Stimulated activated CD4-positive, alpha-beta T cell treated with anti-CD3 and anti-CD28 coated beads, Interleukin-4, amount 100 ng/mL, for 1 hour (primary cell): ENCODE measurements at places on chromosomes 2 and 18.

DNA sequence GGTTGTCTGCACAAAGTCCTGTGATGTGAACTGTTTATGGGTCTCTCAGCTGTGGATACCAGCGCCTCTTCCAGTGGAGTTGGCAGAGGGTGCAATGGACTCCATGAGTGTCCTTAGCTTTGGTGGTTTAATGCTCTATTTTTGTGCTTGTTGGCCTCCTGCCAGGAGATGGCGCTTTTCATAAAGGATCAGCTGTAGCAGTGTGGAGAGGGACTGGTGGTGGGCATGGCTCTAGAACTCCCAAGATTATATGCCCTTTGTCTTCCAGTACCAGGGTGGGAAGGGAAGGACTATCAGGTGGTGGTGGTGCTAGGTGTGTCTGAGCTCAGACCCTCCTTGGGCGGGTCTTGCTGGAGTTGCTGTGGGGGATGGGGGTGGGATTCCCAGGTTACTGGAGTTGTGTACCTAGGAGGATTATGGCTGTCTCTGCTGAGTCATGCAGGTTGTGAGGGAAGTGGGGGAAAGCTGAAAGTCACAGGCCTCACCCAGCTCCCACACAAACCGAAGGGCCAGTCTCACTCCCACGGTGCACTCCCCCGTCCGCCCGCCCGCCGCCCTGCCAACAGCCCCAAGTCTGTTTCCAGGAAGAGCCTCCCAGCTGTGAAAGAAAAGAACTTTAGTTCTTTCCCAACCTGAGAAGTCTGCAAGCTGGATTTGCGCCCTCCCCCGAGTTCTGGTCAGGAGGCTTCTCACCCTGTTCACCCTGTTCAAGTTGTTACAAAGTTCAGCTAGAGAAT lies 108.1 kb downstream of the MARCO start:
- DNase-seq: no peak

DNA sequence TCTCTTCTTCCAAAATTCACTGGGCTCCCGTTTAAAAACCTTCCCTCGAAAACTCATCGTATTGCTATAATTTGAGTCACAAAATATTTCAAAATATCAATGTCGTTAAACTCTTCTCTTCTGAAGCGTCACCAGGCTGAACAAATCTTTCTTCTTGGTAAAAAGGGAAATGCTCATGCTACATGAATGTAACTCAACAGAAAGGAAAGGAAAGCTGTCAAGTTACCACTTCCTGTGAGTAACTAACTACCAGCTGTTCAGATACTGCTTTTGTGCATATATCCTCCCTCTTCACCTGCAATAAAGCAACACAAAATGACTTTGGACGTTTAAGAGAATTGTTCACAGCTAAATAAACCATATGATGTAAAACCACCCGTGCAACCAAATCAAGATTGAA lies 95.4 kb downstream of the DOCK10 start:
- DNase-seq: no peak

DNA sequence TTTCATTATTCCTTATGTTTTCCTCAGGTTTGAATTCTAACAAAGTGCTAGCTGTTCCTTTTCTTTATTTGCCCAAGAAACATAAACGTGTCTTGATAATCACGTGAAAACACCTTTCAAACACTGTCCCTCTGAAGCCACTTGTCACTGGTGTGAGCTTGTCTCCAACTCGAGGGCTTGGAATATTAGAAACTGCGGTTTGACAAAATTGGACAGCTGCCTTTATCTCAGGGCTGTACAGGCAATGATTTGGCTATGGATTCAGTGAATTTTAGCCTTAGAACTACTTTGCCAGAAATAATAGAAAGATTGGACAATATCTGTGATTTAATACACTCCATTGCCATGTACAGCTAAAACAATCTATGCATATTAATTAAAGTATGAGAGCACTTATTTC lies 763.0 kb upstream of the ACVR2A start:
- no peak for DNase-seq

- DNase-seq: no peak
Measured at GRCh38 chr2:202337706-202338346, 38.3 kb upstream of the BMPR2 start.

GRCh38 chr18:35335866-35336265 lies 8.4 kb downstream of the ZNF24 start:
- no peak for DNase-seq

- no peak for DNase-seq
Measured at GRCh38 chr2:129575431-129575830, 404.0 kb upstream of the RAB6C start.

- DNase-seq: no peak
Measured at GRCh38 chr2:226845386-226846116, 9.7 kb downstream of the RHBDD1 start.

GRCh38 chr2:74532222-74532621 lies 2.5 kb downstream of the HTRA2 start:
- DNase-seq: no peak

GRCh38 chr2:159146996-159147666 lies 139.4 kb downstream of the WDSUB1 start:
- no peak for DNase-seq

DNA sequence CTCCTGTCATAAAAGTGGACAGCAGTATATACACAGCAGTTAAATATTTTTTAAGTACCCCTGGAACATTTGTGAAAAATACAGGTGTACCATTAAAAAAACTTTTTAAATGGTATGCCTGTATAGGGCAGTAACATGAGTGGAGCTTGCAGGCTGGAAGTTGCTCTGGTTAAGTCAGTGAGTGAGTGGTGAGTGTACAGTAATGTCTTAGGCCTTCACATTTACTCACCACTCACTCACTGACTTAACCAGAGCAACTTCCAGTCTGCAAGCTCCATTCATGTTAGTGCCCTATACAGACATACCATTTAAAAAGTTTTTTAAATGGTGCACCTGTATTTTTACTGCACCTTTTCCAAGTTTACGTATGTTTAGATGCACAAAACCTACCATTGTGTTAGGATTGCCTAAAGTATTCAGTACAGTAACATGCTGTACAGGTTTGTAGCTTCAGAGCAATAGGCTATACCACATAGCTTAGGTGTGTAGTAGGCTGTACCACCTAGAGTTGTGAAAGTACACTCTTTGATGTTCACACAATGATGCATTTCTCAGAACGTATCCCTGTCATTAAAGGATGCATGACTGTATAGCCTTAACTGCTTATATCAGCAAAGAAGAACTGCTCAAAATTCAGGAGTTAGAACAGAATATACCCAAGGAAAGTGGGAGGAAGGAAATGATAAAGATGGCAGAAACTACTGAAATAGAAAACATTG lies 112.6 kb downstream of the EHBP1 start:
- no peak for DNase-seq

DNA sequence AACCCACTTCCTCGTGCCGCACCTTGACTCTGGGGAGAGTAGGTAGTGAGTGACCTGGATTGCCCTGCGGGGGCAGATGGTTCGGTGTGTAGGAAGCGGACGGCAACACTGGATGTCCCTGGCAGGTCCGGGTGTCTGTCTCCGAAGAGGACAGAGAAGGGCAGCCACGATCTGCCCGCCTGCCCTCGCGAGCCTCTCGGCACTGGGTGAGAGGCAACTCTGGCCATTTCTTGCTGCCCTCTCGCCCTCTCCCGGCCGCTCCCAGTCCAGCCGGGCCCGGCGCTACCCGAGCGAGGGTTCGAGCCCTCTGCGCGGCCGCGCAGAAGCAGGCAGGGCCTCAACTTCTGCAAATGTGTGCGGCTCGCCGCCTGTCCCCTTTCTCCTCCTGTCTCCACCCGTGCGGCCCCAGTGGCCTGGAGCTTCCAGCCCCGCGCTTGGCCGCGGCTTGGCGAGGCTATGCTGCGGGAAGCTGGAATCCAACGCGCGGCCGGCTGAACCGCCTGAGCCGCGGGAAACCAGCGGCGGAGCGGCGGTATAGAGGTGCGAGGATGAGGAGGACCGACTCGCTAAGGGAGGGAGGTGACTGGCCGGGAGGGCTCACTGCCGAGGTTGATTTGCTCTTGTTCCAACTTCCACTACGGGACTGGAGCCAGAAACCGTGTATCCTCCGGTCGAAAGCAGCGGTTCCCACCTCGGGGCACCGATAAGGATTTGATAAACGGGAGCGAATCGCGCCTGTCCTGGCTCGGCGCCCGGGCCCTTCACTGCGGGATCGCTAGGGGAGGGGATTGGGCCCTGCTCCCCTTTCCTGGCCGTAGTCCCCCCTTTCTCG lies 1.5 kb downstream of the EPAS1 start:
- DNase-seq: peak; percentile 21

DNA sequence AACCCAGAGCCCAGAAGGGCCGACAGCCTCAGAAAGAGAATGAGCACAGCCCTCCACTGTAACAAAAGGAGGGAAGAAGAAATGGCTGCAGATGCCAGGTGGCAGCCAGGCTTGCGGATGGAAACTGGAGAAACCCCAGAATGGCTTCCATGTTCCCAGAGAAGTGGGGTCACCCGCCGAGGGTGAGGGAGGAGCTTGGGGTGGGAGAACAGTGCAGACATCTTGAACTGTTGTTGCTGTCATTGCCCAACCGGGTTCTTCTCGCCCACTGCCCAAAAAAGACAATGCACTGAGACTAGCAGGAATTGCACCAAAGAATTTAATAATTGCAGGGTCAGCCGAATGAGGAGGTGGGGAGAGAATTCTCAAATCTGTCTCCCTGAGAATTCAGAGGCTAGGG lies 223.2 kb upstream of the RAB6C start:
- no peak for DNase-seq

GRCh38 chr2:172109988-172110811 lies 7.5 kb upstream of the DLX2 start:
- no peak for DNase-seq

GRCh38 chr2:39528701-39529100 lies 91.6 kb upstream of the MAP4K3 start:
- no peak for DNase-seq

DNA sequence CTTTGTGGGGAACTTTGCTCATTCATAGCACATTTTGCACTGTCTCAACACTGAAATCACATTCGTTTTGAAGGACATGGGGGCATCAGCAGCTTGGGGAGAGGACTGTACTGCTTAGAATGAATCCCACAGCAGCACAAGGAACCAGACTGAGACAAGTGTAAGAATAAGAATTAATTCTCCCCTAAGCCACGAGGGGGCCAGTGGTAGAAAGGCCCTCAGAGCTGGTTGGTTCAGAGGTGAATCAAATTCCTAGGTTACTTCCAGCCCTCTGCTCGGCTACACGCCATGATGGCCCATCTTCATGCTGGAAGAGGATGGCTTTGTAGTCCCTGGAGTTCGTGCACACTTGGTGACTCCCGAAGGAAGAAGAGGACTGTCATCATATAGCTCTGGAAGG lies 12.0 kb upstream of the MC5R start:
- no peak for DNase-seq

- DNase-seq: no peak
Measured at GRCh38 chr2:26410764-26411243, 9.1 kb downstream of the DRC1 start.

- no peak for DNase-seq
Measured at GRCh38 chr2:119068154-119068725, 90.3 kb downstream of the C1QL2 start.

GRCh38 chr2:215271446-215271845 lies 40.4 kb upstream of the ATIC start:
- no peak for DNase-seq

- no peak for DNase-seq
Measured at GRCh38 chr2:17540813-17541530, 476 bp downstream of the VSNL1 start.
